ENCODE measurements at places on chromosomes 3 and 15.

- DNase-seq: no peak
Observed at GRCh38 chr3:152047465-152047864, 174.0 kb downstream of the SUCNR1 start.

DNA sequence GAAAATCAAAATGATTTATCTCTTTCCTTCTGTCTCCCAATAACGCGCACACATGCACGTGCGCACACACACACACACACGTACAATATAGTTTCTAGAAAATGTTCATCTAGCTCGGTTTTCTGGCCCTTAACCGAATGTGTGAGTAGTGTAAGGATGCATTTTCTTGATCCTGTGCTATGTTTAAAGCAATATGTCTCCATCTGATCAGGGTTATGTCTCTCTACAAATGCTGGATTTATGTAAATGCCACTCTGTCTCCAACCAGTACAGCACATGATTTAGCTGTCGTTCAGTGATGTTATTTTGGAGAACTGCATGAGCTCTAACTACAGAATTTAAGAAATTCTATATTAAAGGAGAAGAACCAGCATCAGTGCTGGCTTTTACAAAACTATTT, 198.0 kb downstream of the TJP1 start:
- DNase-seq: no peak

DNA sequence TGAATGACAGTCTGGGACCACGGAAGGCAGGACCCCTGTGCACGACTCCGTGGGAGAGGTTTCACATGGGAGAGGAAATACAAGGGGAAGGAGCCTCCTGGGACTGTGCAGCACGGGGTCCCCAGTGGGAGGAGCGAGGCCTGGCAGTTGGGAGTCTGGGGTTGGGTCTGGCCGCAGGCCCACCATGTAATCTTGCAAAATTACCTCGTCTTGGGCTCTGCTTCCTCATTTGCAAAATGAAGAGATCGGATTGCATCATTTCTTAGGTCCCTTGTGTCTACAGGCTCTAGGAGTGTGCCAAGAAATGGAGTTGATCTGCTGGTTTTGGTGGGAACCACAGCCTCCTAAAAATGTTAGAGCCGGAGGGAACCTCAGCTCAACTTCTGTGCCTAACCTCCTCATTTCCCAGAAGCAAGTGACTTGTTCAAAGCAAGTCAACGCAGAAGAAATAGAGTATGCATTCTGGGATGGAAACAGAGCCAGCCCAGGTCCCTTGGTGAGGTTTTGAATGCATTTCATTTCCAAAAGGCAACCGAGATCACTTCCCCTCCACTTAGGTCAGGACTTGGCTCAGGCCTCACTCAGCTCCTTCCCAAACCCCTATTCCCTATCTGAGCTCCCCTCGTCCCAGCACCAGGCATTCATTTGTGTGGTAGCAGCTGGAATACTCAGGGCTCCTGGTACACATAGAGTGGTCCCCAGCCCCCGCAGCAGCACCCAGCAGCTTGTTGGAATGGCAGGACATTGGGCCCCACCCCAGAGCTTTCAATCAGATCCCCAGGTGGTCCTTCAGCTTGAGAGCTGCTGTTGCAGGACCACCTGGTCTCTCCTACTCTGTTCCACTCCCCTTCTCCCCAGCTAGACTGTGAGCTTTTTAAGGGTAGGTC, 267.7 kb downstream of the XXYLT1 start:
- no peak for DNase-seq

GRCh38 chr3:23608650-23609049, 197.1 kb upstream of the UBE2E1 start:
- no peak for DNase-seq

- no peak for DNase-seq
Observed at GRCh38 chr3:69122403-69122802, at the start of gene LMOD3. Gene LMOD3 (minus strand): TSS chr3:69122595. CDS start chr3:69122386, 209 bp downstream.
